Stimulated activated CD4-positive, alpha-beta T cell treated with anti-CD3 and anti-CD28 coated beads, Interleukin-15, amount 100 ng/mL, for 48 hours (primary cell): ENCODE measurements at places on chromosomes 1 and 21.
A peak's percentile ranks its signal among the peaks of the same experiment; 100 is the strongest.

DNA sequence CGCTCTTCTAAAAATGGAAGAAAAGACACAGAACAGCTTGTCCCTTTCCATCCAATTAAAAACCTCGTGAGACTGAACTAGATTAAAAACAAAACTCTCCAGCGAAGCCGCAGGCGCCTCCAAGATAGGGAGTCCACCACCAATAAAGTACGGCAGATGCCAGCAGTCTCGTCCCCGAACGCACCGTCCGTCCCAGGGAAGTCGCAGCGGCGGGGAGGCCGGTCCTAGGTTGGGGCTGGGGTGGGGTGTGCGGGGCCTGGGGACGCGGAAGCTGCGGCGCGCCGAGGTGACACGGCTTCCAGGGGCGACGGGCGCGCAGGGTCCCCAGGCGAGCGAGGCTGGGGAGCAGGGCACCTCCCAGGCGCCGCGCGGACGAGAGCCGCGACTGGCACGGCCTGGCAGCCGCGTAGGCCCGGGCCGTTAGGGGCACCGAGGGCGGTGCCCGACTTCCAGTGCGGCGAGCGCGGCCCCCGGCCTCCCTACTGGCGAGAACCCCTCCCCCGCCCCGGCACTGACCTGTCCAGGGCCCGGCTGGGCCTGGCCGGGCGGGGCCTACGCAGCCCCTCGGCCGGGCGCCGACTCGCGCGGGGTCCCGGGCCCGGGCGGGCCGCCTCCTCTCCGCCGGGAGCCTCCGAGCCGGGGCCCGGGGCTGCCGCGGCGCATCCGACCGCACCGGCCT lies 28.3 kb upstream of the A3GALT2 start:
- DNase-seq: peak; percentile 18

GRCh38 chr1:53661496-53661895 lies 77.5 kb downstream of the GLIS1 start:
- no peak for DNase-seq

- peak; percentile 84 for DNase-seq
Measured at GRCh38 chr1:226662642-226663326, 76.3 kb downstream of the ITPKB start.

DNA sequence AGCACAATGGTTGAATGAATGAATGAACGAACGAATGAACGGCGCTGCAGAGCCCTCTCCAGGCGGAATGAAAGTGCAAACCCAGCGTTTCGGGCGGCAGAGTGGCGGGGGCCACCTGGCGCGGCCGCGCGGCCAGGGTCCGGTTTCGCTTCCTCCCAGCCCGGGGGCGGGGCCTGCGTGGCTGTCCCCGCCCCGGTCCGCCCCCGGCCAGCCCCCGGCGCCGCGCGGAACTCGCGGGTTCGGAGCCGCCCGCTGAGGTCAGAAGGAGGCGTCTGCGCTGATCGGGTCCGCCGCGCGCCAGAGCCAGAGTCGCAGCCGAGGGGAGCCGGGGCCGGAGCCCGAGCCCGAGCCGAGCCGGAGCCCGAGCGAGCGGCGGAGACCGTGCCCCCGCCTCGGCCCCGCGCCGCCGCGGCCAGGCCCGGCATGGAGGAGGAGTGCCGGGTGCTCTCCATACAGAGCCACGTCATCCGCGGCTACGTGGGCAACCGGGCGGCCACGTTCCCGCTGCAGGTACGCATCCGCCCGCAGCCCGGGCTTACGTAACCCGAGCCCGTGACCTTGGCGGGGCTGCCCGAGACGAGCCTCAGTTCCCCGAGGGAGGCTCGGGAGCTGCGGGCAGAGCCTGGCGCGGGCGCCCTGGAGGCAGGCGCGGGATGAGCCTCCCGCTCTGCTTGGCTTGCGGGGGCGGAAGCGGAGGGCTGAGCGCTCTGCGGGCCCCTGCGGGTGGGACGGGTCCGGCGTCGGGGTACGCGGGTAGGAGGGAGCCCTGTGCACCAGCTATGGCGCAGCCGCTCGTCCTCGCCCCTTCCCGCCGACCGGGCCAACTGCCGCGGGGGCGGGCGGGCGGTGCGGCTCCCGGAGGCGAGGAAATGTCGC lies at the start of gene PDXK:
TSS of gene PDXK (plus strand) at position 258 of the 876 bp plus-strand sequence. CDS start at position 424, 166 bp downstream.
- DNase-seq: peak; percentile 62

DNA sequence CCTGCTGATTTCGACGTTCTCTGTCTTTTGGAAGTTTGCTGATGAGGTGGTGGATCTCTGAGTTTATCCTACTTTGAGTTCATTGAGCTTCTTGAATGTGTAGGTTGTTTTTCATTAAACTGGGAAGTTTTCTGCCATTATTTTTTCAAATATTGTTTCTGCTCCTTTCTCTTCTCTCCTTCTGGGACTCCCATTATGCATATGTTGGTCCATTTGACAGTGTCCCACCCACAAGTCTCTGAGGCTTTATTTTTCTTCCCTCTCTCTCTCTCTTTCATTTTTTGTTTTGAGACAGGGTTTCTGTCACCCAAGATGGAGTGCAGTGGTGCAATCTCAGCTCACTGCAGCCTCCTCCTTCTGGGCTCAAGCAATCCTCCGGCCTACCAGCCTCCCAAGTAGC lies 11.7 kb downstream of the TNFRSF18 start:
- no peak for DNase-seq

GRCh38 chr21:29149808-29150425 lies 19.5 kb downstream of the MAP3K7CL start:
- no peak for DNase-seq

DNA sequence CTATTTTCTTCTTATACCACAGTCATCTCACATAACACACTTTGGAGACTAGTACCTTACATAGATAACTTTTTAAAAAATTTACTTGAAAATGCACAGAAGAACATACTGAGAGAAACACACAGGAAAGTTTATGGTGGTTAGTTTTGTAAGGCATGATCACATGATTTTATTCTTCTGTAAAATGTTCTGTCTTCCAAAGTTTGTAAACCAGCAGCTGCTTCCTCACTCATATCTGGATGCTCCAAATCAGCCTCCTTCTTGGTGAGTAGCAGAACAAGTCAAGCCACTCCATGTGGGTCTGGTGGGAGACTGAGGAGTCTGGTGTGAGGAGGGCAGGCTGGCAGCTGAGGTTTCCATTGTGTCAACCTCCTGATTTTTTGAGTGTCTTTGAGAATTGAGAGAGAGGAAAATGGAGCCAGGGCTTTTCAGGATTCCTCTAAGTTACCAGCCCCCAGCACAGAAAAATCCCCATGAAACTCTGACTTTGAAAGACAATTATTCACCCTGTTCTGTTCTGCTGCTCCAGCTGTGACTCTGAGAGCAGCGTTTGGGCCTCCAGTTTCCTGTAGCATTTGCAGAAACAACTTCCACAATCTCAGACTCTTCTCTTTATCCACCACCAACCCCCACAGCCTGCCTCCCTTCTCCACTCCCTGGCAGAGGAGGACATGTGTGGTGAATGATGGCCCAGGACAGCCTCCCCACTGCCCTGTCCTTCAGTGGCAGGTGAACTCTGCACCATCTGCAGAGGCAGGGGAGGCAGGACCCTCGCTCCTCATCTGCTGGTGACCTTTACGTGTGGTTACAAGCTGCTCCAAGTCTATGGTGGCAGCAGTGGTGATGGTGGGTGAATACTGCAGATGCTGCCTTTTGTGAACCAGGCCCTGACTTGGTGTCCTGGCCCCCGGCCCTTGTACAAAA lies 82.3 kb downstream of the FCRL5 start:
- no peak for DNase-seq

DNA sequence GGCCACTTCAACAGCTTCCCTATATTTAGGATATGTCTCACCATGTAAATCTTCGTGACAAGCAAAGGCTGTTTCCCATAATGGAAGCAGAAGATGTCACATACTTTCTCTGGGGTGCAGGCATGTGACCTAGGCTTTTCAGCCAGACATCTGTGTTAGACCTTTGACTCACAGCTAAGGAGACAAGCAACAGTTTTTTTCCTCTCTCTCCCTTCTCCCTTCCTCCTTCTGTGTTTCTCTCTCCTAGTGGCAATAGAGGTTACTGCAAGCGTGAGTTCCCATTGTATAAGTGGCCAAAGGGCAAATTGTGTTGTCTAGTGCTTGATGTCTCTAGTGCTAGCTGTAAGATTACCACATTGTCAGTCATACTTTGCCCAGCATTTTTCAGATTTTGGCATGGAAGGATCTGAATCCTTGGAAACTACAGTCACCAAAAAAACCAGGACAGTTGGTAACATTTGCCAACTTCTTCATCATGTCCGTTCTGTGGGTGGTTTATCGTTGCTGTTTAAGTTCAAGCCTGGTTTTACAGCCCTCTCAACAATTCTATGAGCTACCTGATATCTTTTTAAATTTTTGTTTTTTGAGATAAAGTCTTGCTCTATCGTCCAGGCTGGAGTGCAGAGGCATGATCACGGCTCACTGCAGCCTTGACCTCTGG lies 44.4 kb upstream of the RABGAP1L start:
- DNase-seq: peak; percentile 19

GRCh38 chr1:60541831-60542532 lies 468.4 kb upstream of the C1orf87 start:
- no peak for DNase-seq

DNA sequence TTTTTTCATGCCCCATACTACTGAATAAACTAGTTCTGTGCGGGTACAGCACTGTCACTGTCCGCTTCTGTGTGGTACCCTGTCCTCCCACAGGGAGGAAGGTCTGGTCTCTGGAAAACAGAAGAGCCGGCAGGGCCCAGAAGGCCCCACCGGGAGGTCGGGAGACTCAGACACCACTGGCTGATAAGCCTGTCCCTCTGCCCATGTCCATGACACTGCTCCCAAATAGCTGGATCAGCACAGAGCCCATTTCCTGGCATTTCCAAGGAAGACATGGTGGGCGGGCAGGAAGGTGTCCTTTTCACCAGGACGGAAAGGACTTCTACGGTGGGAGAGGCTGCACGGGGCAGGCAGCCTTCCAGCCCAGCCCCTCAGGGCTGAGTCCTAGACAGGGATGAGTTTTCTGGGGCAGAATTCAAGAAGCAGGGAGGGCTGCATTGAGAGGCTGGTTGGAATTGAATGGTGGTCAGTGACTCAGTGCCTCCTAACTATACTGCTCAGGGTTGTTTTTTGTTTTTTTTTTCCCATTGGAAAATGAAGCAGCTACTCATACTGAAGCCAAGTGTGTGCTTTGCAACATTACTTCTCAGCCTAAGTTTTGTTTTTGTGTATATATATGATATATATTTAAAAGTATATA lies 7.1 kb downstream of the PSRC1 start:
- DNase-seq: no peak

DNA sequence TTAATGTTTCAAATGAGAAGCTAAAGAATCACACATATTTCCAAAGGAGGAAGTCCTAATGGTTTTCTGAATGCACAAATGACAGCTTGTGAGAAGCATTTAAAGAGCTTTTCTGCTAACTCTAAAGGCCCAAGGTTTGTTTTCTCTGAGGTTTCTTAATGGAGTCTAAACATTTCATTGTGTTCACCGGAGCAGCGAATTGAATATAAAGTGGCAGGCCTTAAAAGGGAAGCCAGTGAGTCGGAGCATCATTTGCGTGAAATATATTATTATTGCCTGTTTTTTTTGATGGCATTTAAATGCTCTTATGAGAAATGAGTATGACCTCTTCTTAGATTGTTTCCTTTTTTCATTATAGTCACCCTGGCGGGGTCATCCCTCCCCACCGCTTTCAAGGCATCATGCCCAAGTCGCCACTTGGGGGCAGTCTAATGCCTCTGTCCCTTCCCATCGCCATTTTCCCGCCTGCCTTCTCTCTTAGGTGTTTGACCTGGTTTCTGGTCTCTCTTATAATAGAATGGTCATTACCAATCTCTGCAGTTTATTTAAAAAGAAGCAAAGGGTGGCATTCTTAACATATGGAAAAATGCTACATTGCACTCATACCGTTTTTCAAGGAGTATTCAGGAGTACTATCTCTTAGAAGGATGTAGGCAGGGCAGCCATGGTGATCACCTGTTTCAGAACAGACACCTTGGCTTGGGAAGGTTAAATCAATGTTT lies 25.3 kb upstream of the OVAAL start:
- DNase-seq: peak; percentile 65

DNA sequence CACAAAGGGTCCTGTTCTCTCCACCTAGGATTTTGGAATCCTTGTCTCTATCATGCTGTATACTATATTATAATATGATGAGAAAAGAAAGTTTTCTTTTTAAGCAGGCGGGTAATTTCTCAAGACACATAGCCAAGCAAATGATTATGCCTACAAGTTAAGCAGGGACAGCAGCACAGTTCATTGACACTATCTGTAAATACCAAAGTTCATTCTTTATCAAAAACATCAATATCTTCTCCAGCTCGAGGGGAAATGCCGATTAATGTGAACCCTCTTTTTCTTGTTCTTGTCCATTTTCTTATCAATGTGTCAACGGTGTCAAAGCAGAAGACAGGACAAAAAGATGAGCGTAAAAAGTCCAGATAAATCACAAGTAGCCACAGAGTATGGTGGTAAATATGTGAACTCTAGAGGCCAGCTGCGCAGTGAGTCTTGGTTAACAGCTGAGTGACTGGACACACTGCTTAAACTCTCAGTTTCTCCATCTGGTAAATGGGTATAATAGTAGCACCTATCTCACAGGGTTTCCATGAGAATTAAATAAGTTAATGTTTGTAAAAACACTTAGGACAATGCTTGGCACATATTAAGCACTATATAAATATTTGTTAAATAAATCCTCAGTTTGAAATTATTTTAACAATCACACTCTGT lies 30.9 kb downstream of the LPAR3 start:
- no peak for DNase-seq

GRCh38 chr1:228217551-228218344 lies 9.9 kb downstream of the OBSCN start:
- DNase-seq: no peak

- DNase-seq: no peak
Measured at GRCh38 chr1:58596631-58597052, 19.6 kb upstream of the TACSTD2 start.

- DNase-seq: no peak
Measured at GRCh38 chr1:158185770-158186169, 5.1 kb downstream of the CD1D start.

DNA sequence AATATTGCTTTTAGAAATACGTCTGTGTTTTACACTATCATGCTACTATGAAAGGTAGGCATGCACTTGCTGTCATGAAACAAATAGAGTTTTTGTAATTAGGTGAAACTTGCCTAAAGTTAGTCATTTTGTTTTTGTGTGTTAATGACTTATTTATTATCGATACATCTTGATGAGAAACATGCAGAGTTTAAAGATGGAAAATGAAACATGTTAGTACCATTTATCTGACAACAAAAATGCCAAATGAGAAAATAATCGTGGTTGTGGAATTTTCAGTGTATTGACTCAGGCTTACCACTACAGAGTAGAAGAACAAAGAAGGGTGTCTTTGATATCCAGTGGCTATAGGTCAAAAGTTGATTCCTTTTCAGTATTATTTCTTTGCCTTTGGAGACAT lies 105.5 kb downstream of the NCAM2 start:
- no peak for DNase-seq
